CD4-positive, alpha-beta T cell treated with Interleukin-6 at 100 ng/mL for 8 hours (primary cell): ENCODE measurements at places on chromosomes 6 and 20.

GRCh38 chr6:166027761-166028160 lies 139.9 kb downstream of the TBXT start:
- no peak for DNase-seq

DNA sequence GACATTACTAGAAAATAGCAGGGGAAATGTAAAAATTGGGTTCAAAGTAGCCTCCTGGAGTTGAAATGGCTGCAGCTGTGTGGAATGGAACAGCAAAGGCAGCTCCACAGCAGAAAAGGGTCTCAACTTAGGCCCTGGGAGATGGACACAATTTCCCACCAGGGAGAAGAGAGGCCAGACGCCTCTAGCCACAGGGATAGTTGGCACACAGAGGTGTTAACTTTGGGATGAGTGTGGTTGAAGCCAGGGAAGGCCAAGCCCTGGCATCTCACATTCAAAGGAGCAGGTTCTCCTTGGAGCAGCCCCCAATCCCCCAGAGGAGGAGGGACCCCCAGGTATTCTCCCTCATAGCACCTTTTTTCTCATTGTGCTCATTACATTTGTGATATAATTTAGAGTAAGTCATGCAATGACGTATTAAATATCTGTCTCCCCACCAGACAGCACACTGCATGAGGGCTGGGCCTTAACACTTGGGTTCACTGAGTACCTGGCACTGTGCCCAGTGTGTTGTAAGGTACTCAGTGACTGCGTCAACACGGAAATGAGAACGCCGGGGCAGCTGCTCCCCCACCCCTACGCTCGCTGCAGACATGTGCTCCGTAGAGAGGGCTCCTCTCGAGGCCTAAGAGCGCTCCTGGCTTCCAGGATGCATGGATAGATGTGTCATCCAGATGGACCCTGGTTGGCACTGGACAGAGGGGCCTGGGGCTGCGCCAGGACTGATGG lies 76.0 kb upstream of the CD93 start:
- no peak for DNase-seq

GRCh38 chr6:138970856-138971425 lies 17.1 kb downstream of the REPS1 start:
- no peak for DNase-seq

GRCh38 chr20:15446373-15446772 lies 1109.0 kb upstream of the FLRT3 start:
- DNase-seq, result no peak

DNA sequence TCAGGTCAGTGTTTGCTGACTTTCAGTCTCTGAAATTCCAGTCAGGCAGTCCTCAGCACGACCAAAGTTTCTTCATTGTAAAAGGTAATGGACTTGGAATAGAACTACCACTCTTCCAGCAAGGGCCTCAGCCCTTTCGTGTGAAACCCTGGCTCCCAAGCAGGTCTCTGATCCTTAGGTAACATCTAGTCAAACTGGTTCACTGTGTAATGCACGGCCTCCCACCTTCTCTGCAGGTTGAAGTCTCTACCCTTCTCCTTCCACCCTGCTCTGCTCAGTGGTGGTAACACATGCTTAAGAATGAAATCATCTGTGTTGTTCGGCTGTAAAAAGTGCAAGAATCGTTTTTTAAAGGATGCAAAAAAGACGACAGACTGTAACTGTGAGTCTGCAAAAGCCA lies 287.2 kb upstream of the POU3F2 start:
- DNase-seq, result no peak

- DNase-seq, result no peak
Measured at GRCh38 chr6:107435798-107436197, 23.6 kb downstream of the PDSS2 start.

DNA sequence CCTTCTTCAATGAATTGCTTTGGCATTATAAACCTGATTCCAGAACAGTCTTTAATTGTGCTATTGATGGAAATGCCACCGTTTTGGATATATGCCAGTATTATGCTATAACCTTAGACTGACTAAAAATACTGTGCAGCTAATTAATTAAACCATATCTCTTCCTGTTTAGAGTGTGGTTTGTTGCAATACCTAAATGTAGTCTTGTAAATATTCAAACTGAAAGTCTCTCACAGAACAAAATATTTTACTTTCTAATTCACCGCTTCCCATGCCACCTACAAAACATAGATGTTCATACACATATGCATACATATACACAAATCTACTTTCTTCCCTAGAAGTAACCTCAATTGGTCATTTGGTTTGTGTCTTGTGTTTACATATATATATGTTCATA lies 126.6 kb downstream of the SIM1 start:
- no peak for DNase-seq
